ENCODE measurements at places on chromosomes 5 and 9. TPM values are rescaled to one million over a fixed set of nuclear protein-coding genes. Genes with fewer than 3 reads are reported as not detected.

The SH2D3C gene
- total RNA-seq, result 0.17 TPM

The PCDHGB2 gene
- under 0.01 TPM for total RNA-seq

The SHC3 gene
- under 0.01 TPM for total RNA-seq

The LRRC26 gene
- not detected for total RNA-seq

The PNPLA7 gene
- total RNA-seq, result 0.07 TPM

The ZNF354B gene
- 8.1 TPM for total RNA-seq

The CTXN3 gene
- not detected for total RNA-seq

The STPG3 gene
- total RNA-seq, result not detected

The PCDHB2 gene
- total RNA-seq, result 0.10 TPM

The FBP1 gene
- not detected for total RNA-seq

The CYLC2 gene
- total RNA-seq, result not detected

The RAI14 gene
- total RNA-seq, result 37.8 TPM

The TMEM232 gene
- total RNA-seq, result 0.32 TPM

The ENTPD8 gene
- not detected for total RNA-seq

The ALDH1B1 gene
- 29.8 TPM for total RNA-seq

The TLX3 gene
- total RNA-seq, result not detected

The TRIM14 gene
- total RNA-seq, result 35.0 TPM

The MYMK gene
- total RNA-seq, result not detected

The GRIA1 gene
- 0.42 TPM for total RNA-seq

The CMBL gene
- 17.8 TPM for total RNA-seq

The CREBRF gene
- 2.9 TPM for total RNA-seq
